ENCODE measurements at places on chromosomes 7 and 10.

DNA sequence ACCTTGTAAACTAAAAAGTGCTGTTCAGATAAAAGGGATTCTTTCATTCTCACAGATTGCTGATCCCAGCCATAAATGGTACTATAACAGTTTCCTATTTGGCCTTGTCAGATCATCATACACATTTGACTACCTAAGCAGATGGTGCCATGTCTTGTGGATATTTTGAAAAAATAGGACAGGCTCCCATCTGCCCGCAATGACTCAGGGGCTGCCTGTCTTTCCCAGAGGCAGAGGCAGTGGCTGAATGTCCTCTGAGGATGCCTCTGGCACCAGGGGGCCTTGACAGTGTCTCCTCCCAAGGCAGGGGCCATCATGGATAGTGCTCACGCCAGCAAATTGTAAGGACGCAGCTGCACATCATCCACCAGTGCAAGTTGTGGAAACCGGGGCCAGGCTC, 323.0 kb upstream of the PODXL start:
- no peak for DNase-seq

DNA sequence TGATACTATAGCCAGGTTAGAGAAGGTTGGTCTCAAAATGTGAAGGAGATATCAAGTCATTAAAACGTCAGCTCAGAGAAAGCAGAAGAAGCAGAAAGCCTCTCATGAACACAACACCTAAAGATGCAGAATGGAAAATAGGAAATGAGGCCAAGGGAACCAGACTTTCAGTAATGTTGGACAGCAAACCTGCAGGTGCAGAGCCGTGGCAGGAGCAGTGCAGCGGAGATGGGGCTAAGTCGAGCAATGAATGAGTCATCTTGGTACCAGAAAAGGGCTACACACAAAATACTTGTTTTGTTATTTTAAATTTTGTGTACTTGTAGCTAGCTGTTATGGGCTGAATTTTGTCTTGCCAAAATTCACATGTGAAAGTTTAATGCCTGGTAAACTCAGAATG, 479.6 kb upstream of the POM121L12 start:
- no peak for DNase-seq

DNA sequence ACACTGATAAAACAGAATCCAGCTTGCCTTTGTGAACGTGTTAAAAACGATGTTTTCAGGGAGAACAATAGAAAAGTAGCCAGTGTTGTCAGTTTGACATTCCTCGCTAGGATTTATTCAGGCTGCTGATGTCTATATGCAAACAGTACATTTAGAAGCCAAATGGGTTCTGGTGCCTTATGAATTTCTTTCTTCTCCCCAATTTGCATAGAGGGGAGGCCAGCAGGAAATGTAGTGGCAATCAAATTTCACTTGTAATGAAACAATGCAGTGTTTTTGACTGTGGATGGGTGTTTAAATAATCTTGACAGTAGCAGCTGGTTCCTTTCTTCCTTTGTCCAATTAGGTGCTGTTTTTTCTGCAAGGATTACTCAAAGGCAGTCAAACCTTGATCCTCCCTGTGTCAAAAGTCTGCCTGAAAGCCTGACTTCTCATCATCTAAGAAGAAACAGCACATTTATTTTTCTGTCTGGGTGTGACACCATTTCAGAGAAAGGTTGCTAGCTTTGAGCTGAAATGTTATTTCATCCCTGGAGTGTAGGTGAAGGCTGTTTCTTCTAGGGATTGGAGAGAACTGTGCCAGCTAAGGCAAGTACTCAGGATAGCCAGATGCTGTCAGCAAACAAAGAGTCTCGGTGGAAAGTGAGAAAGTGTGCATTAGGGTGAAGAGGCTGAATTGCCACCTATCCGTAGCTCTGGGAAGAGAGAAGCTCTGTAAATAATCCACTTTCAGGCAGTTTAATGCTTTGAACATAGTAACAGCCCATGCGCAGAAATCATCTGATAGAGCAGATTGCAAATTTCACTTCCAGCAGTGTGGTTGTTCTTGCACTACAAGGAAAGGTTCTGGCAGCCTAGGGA, 36.6 kb upstream of the ZNRF2 start:
- no peak for DNase-seq

GRCh38 chr10:79221110-79222051, 125.9 kb upstream of the PPIF start:
- DNase-seq, result peak; percentile 83

GRCh38 chr7:23471106-23471859, 992 bp upstream of the IGF2BP3 start:
- DNase-seq, result no peak

DNA sequence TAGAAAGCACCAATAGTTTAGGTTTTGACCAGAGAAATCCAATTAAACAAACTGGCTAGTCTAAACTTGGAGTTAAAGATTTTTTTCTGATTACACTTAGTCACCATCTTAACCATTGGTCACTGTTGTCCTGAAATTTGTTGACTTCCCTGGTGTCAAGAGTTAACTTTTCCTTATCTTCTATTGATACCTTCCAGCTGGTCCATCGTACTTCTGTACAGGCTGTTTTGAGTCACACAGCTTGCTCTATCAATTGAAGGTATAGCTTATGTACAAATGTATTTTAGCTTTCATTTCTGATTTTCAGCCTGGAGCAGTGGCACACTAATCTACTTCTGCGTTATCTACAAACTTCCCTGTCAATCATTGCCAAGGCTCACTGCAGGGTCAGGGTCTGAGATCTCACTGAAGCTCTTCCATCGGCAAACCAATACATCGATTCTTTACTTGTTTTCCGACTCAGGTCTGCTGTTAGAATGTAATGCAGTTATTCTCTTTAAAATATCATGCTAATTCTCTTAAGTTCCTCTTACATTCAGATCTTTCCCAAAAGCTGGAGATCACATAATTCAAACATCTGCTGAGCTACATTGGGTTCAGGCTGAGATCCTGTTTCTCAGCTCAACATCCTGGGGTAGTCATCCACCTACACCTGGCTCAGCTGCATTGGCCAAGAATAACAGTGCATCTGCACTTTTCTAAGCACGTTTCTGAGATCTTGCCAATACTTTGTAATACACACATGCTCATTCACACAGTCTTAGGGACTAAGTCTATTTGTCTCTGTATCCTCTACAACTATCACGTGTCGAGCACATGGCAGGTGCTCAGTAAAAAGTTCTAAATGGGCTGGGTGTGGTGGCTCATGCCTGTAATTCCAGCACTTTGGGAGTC, 11.3 kb downstream of the MRPS33 start:
- no peak for DNase-seq

- DNase-seq, result no peak
Measured at GRCh38 chr7:66558660-66559465, 69.8 kb upstream of the KCTD7 start.

GRCh38 chr7:80631421-80631820, 7.0 kb upstream of the CD36 start:
- no peak for DNase-seq

DNA sequence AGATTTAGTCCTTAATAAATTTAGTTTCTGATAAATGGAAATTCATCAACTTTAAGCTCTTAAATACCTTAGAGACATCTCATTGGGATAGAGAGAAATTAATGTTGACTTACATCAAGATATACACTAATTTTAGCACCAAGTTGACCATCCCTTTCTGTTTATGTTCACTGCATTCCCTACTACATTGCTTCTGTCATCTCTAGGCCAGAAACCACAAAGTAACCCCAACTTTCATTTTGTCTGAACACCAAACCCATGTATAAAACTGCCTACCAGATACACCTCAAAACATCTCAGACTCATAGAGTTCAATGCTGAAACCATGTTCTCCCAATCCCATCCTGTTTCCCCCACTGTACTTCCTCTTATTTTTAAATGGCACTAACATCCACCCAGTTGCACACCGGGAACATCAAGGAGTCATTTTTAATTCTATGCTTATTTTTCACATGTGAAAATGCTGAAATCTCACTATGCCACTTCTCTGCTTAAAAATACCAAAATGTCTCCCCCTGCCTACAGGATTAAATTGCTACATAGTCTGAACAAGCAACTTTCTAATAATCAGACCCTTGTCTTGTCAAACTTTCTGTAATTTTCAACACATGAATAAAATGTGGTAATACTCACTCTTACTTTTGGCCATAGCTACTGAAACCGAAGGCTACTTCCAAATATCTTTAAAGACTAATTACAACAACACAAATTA, 201.6 kb downstream of the SEMA3D start:
- DNase-seq, result no peak

GRCh38 chr7:122166275-122166674, 22.2 kb upstream of the AASS start:
- no peak for DNase-seq

DNA sequence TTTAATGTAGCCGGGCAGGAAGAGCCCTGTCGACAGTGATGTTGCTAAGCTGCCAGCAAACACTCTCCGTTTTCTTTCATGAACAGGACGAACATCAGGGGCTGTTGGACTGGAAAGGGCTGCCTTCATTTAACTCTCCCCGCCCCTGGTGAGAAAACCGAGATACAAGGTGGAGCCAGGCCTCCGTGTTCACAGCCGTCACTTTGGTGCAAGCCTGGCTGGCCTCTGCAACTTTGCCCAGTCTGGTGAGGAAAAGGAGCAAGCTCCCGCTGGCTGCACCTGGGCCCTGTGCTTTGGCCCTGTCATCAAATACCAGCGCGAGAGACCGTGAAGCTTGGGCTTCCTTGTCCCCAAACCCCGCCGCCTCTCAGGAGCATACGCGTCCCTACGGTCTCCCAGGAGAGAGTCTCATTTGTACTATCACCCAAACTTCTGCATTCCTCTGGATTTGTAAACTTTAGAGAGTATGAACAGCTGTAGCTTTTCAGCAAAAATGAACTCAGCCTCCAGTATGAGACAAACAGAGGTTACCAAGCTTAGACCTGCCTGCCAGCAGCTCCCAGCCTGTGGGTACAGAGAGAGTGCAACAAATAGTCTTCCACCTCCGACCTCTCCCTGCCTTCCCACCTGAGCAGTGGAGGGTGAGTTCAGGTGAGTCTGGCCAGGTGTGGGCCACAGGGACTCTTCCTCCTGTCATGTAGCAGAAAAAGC, 445.3 kb upstream of the MGMT start:
- no peak for DNase-seq

- no peak for DNase-seq
Measured at GRCh38 chr7:16344927-16345326, 76.4 kb downstream of the CRPPA start.

DNA sequence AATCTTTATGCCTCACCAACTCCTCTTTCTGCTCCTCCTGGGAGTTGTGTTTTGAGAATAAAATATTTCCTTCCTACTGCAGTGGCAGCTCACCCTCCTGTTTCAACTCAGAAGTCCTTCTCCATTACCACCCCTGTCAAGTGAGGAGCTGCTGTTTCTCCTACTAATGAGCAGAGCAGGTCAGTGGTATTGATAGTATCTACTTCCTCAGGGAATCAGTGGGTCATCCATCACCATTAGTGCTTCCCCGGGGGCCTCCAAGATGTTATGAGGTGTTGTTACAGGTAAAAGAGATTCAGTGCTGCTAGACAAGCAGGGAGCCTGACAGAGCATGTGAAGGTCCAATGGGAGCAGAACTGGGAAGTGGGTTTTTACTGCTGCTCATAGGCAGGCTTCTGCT, 795.2 kb downstream of the REEP3 start:
- no peak for DNase-seq

GRCh38 chr10:53072144-53072543, 299.6 kb upstream of the MBL2 start:
- no peak for DNase-seq

DNA sequence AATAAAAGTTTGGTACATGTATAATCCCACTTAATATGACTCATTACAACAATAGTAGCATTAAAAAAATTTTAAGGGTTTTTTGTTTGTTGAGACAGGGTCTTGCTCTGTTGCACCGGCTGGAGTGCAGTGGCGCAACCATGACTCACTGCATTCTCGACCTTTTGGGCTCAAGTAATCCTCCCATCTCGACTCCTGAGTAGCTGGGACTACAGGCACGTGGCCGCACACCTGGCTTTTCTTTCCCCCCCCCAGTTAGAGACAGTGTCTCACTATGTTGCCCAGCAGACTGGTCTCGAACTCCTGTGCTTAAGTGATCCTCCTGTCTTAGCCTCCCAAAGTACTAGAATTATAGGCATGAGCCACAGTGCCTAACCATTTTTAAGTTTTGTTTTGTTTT, 40.7 kb downstream of the KMT2C start:
- DNase-seq, result peak; percentile 20

- DNase-seq, result no peak
Measured at GRCh38 chr7:50216626-50217025, 87.9 kb upstream of the IKZF1 start.

DNA sequence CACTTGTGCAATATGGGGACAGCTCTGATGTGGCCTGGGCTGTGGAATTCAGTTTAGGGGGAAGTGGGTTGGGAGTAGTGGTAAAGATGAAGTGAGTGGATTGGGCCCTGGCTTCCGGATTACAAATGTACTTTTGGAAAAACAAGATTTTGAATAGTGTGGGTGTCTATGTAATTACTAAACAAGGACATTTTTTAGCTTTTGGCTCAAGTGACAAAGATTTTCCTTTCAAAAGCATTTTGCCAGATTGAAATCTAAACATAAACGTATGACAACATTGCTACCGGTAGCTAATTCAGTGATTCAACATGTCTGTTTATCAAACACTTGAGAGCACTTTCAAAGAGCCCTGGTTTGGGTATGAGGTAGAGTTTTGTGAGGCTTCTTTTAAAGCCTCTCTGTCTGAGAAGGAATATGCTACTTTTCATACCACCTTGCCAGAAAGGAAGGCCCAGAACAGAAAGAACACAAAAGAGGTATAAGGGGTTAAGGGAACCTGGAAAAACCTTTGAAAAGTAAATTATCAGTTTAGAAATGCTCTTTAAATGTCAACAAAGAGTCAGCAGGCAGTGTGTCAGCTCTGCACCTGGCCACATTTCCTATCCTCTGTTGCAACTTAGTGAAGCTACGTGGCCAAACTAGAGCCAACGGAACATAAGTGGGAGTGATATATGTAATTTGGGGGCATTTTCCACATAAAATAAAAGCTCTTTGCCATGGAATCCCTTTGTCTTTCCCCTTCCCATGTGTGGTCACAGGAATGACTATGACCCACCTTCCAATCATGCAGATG, 516.1 kb downstream of the NRG3 start:
- no peak for DNase-seq

DNA sequence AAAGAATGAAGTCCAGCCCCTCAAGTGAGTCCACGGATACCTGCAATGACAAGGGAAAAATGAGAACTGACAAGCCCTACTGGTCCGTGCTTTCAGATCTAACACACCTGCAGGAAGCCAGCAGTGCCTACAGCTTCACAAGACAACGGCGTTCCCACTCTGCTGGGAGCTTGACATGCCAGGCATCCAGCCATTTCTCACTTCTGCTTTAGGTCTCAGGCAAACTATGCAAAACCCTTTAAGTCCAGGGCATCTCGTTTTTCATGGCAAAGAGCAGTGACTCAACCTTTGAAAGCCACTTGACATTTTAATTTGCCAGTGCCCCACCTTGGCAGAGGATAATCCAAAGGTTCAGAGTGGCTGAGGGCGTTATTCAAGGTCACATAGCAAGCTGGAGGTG, 49.1 kb upstream of the GPAM start:
- no peak for DNase-seq

GRCh38 chr7:82335001-82335400, 108.6 kb downstream of the CACNA2D1 start:
- no peak for DNase-seq

- no peak for DNase-seq
Measured at GRCh38 chr10:11823989-11824346, 812 bp downstream of the PROSER2 start.

- no peak for DNase-seq
Measured at GRCh38 chr10:112201334-112201733, 17.8 kb upstream of the GPAM start.
